ENCODE measurements at places on chromosomes 4 and X.

DNA sequence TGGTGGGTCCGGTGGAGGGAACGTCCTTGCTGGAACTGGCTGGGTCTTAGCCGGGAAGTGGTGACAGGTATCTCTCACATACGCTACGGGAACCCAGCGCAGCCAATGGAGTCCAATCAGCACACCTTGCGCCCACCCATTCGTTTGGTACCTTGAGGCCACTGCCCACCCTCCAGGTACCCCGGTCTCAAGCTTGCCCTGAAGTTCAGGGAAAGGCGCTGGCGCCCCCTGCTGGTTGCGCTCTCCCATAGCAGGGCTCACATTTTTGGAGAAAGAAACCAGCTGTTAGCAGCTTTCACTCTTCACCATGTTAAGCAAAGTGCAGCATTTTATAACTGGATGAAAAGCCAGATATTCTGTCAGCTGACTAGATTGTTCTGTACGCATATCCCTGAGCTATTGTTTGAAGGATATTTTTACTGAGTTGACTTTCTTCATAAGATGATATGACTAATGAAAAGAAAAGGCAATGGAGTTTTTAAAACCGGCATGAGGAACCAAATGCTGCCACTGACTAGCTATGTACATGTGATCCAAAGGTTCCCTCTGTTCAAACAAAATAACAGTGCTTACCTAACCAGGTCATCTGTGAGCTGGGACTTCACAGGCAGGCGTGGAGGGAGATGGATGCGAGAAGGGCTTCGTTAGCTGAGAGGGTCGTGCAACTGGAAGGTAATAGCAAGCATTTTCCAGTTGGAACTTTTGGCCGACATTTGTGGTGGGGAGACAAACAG is 43.7 kb downstream of the OTOP1 start:
- DNase-seq = no peak

DNA sequence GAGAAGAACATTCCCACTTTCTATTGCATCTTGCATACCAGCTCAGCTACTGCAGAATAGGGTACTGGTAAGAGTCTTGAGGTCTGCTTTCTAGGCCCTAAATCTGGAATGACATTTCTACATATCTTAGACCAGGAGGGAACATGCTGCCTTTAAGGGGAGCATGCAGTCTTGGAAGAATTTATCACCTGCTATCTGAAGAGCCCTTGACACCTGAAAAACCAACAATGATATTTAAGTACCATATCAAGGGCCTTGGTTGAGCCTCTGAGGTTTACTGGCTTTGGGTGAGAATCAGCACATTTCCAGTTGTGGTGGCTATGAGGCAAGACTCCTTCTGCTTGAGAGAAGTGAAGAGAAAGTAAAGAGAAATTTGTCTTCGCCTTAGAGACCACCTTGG is 436.8 kb upstream of the SPANXN1 start:
- no peak for DNase-seq

DNA sequence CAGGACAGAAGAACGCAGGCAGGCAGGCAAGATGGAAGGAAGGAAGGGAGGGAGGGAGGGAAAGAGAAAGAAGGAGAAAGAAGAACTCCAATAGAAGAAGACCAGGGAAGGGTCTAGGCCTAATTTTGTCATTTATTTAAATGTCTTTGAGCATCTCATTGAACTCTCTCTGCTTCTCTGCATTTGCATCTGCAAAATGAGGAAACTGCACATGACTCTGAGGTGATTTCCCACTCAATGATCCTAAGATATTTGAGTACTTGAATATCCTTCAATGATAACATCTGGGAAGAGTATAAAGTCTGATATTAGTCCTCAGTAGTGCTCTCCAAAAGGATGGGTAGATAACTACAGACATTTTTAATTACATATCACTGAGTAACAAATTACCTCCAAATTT is 33.1 kb upstream of the RBPJ start:
- DNase-seq = no peak

DNA sequence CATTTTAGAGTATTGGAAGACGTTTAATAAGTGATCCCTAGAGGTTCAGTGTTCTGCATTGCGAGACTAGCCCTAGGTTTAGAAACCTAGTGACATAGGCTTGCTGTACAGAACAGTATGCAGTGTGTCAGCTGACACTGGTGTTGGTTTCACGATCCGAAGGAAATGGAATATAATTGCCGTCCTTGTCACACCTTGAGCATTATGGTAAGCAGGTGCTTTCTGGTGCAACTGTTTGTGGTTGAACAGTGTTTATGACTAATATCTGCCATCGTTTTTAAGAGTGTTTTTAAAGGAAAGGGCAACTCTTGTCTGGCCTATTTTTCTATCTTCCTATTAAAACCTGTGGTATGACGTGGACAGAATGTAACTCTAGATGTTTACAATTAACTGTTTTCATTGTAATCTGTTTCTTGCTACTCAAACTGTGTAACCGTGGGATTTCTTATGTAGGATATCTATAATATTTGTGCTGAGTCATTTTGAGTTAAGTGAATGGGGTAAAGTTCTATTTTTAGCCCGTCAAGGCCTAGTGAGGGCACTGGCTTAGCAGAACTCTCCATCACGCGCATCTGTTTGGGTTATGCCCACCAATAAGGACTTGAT is 53.8 kb upstream of the TBC1D14 start:
- DNase-seq = no peak

DNA sequence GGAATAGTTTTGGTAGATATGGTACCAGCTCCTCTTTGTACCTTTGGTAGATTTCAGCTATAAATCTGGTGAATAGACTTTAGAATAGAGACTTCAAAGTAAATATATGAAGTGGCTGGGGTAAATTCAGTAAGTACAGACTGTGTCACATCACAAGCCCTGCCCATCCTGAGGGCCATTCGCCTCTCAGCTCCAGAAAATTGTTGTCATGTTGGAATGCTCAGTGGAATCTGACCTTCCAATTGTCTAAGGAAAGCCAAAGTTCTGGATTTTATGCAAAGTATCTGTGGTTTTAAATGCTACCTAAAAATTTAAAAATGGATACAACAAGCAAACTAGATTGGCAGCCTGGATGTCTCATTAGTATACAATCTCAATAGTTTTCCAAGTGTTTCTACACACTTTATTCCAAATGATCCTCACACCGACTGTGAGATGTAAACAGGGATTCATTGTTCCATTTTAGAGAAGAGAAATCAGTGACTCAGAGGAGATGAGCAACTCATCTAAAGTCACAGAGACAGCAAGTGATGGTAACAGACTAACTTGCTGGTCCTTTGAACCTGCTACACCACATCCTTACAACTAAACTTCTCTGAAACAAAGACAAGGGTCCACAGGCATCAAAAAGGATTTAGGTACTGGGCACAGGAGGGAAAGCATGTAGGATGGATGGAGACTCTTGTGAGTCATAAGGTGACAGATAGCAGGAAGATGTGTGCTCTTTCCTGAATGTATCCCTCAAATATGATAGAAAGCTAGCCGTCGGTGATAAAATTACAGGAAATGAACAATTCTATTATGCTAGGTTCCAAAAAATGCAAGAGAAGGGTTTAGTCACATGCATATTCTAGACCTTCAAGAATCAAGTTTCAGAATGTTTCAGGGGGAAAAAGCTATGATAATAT is 127.3 kb downstream of the ATP10D start:
- no peak for DNase-seq

DNA sequence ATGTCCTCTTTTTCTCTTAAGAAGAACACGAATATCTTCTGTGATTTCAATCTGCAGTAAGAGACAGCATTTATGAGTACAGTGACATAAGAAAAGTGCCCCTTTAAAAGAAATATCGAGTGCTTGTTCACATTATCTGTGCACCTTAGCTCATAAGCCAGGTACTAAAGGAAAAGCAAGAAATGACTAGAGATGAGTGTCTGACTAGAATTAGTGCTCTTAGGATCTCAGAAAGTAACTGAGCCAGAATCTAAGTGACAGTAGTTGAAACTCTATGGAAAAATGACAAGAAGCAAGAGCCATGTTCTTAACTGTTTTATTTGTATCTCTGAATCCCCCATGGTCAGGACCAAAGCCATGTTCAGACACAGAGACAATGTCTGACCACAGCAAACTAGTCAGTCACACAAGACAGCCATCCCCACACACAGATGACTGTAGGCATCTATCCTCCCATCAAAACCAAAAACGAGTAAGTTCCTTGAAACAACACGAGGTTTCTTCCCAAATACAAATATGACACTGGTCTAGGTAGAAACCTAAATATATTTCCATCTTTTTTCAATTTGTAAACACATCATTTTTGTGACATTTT is 36.8 kb downstream of the ACSL4 start:
- DNase-seq = no peak

- DNase-seq = no peak
These were observed 10.5 kb upstream of the DHX15 start for GRCh38 chr4:24594887-24595286.

DNA sequence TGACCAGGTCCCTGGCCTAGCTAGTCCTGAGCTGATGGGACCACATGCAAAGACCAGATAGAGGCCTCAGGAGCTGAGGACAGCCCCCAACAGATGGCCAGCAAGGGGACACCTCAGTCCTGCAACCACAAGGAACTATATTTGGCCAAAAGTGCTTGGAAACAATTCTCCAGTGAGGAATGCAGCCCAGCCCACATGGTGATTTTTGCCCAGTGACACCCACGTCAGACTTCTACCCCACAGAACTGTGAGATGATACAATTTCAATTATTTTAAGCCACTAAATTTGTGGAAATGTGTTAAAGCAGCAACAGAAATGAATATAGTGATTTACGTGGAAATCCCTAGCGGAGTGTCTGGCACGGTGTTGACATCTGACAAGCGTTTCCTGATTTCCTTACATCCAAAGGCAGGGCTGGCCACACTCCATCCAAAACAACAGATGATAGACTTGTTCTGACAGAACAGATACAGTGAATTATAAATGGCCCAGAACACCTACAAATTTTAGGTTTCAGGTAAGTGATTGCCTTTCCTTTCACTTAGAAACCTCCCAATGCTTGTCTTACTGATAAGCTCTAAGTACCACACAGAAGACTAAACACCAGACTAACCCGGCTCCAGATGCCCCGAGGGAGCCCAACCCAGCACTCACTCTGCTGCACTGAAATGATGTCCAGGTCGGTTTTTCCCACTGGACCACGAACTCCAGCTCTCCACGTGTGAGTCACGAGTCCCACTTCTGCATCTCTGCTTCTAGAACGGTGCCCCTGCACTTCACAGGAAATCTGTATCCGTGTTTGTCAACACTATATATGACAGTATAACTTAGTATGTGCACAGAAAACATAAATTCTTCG is 5.8 kb downstream of the AFAP1 start:
- no peak for DNase-seq
